ENCODE measurements at places on chromosomes 13 and 19.

DNA sequence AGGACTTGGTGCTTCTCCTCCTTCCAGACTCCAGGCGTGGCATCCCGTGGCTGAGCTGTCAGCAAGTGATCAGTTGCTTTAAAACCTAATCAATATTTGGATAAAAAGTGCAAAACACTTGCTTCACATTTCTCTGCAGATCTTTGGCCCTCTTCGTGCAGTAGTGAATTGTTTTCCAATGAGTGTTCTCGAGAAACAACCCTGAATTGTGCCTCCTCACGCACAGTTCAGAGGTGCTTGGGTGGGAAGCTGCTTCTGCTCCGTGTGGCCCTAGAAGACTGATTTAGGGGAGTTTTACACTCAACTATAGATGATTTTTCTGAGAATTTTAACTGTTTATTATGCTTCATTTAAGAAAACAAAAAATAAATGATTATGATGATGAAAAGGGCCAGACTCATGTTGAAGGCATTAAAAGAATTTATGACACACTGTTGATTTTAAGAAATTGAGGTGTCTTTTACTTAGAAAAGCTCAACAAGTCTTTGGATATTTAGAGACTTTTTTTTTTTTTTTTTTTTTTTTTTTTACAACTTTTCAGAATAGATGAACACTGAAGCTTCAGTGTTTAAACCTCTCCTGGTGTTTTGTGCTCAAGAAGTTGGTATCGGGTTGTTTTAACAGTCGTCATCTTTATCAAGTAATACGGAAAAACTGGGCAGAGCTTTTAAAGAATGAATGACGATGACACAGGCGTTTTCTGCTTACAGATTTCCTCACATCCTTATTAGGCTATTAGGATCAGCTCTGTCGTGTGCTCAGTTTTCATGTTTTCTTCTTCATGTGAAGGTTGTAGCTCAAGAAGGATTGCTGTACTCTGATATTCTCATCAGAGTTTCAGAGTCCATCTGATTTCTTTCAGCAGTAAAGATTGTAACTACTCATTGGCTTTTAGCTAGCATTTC is 39.5 kb upstream of the TEX29 start:
- no peak for DNase-seq

DNA sequence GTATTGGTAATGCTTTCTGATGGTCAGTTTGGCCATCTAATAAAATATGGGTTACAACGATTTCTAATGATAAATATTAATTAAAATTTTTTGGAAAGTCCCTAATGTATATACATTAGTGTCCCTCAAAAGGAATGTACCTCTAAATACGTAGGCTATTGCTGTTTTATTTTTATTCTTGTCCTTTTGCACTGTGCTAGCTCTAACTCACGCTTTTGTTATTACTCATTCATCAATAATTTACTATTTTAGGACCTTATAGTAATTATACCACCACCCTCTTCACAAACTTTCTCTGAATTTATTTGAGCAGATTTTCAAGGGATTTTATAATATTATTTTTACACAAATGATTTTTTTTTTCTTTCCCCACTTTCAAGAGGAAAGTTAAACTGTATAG is 795.9 kb upstream of the PCDH9 start:
- no peak for DNase-seq

DNA sequence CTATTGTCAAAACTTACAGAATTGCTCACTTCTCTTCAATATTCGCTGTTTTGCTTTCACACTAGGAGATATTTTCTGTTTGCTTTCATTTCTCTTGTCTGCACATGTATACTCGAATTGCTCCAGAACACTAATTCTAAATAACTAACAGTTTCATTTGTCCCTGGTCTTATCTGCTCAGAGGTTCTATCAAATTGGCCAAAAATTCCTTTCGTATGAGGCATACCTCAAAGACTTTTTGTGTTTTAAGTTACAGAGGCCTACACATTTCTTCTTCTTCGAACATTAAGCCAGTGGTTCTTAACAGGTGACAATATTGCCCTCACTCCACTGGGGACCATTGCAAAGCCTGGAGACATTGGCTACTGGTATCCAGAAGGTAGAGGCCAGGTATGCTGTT is 1314.6 kb downstream of the EFNB2 start:
- DNase-seq = no peak

DNA sequence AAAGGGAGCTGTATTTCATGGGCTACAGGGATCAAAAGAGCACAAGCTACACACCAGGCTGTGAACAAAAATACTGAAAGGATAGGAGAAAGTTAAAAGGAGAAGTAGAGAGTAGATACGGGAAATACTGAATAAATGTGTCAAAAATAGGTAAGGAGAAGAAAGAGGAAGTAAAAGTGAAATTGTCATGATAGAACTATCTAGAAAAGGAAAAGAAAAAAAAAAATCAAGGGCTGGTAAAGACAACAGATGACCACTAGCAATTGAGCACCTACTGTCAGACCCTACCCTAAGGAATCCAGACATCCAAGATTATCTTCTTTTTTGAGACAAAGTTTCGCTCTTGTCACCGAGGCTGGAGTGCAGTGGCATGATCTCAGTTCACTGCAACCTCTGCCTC is 4.8 kb downstream of the RUBCNL start:
- no peak for DNase-seq

GRCh38 chr13:112619730-112620631 is 32.0 kb upstream of the TUBGCP3 start:
- no peak for DNase-seq

- no peak for DNase-seq
These were observed 324.0 kb downstream of the KCNRG start for GRCh38 chr13:50339271-50339670.

DNA sequence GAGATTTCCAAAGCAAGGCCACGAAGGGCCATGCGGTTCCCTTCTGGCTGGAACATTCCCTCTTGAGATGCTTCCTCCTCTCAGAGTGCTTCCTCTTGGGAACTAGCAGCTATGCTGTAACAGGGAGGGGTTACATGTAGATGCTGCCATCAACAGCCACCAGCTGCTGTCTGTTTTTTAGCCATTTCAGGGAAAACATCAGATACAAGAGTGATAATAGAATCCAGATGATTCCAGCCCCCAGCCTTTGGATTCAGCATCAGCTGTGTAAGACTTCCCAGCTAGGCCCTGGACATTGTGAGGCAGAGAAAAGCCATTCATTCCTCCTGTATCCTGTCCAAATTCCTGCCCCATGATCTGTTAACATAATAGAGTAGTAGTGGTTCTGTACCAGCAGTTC is 8.2 kb upstream of the ZNF177 start:
- DNase-seq = no peak

- no peak for DNase-seq
These were observed 5.4 kb downstream of the CCDC61 start for GRCh38 chr19:46000491-46001246.

GRCh38 chr13:31131470-31131961 is 30.2 kb downstream of the HSPH1 start:
- DNase-seq = no peak

- no peak for DNase-seq
These were observed 51.0 kb upstream of the MBNL2 start for GRCh38 chr13:97171136-97171535.

DNA sequence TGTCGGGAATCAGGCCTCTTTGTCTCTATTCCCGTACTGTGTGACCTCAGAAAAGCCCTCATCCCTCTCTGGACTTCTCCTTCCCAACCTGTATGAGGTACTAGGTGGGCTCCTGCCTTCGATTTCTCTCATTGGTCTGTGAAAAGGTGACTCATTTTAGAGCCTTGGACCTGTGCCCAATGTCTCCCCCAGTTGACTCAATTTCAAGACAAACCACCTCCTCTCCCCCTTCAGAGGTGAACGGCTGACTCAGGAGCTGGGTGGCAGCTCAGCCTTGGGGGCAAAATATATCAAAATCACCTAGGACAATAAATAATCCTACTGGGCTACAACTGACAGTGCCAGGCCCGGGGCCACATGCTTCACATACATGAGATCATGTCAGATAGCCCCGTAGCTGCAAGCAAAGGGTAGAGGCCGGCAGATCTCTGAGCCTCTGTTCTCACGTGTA is 630 bp downstream of the COQ8B start:
- no peak for DNase-seq
